Thoracic aorta (tissue), 2 donors: ENCODE measurements at places on chromosomes 16 and 17. TPM values are rescaled to one million over a fixed set of nuclear protein-coding genes. Genes with fewer than 3 reads are reported as not detected.
A peak's percentile ranks its signal among the peaks of the same experiment; 100 is the strongest.

DNA sequence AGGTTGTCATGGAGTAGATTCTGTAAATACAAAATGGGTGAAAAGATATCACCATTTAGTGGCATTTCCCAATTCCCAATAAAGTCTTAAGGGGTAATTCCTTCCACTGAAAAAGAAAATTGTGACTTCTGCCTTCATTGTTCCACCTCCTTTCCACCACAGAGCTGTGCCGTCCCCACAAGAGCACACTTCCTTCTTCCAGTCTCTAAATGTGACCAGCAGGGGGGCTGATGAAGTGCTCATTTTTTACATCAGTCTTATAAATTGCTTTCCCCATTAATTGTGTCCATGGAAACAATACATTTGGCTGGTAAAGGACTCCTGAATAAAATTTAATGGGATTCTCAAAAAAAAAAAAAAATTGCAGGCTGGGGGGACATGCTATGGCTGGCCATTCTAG lies 260.8 kb upstream of the PSMD7 start:
- H3K27me3 ChIP-seq, result no peaks in the 10 kb centered on the region
- H3K27ac ChIP-seq, result no peak overlapping the region
- no peaks in the 10 kb centered on the region for H3K36me3 ChIP-seq
- no peaks in the 10 kb centered on the region for H3K4me1 ChIP-seq
- DNase-seq, result no peak

GRCh38 chr17:64326420-64327054 lies 63.5 kb upstream of the TEX2 start:
- no peak overlapping the region for H3K4me3 ChIP-seq
- H3K27ac ChIP-seq, result no peak overlapping the region
- H3K27me3 ChIP-seq, result no peaks in the 10 kb centered on the region

DNA sequence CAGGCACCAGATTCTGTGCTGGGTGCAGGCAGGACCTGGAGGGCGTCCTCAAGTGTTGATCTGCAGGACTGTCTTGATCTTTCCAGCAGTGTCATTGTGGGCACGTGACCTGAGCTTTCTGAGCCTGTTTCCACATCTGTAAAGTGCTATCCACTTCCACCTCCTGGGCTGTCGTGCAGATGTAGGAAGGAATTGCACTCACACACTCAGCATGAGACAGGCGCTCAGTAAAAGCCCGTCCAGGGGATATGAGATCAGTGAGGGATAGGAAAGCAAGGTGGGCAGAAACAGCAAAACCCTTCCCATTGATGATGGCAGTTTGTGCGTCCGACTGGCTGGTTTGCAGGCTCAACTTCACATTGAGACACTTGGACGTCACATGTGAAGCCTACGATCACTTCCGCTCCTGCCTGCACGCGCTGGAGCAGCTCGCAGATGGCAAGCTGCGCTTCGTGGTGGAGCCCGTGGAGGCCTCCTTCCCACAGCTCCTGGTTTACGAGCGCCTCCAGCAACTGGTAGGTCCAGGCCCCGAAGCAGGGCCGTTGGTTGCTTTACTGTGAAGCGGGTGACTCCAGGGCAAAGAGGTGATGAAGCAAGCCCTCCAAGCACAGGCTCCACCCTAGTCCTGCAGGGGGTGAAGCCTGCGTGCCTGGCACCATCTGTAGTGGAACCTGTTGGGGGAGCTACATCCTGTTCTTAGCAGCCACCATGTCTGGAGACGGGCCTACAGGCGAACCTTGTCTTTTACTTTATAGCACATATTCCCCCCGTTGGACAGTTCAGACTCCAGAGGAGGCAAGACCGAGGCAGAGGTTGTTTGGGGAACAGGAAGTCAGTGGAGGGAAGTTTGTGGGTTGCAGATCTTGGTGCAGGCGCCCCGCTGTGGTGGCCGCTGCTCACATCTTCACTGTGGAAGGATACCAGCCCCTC lies 23.0 kb downstream of the METTL22 start:
- no peaks in the 10 kb centered on the region for H3K4me1 ChIP-seq
- no peak overlapping the region for H3K4me3 ChIP-seq
- H3K27me3 ChIP-seq, result no peaks in the 10 kb centered on the region
- peak overlapping the region; percentile 30 for H3K27ac ChIP-seq
- H3K36me3 ChIP-seq, result peaks cover 62% of the 10 kb centered on the region

DNA sequence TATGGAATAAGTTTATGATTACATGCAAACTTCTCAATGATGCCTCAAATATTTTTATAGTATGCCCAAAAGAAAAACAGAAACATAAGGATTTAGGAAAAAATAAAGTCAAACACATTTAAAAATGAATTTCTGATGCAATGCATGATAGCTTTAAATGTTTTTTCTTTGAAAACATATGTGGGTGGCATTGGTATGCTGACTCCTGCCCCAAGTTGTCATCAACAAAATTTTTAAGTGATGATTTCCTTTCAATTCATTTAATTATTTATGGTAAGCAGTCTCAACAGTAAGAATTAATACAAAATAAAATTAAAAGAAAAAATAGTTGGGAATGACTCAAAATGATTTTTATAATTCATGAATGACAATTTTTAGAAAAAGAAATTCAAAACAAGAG lies 104.9 kb downstream of the CEP112 start:
- H3K27ac ChIP-seq, result no peak overlapping the region
- no peaks in the 10 kb centered on the region for H3K4me1 ChIP-seq
- no peaks in the 10 kb centered on the region for H3K27me3 ChIP-seq
- no peak for DNase-seq
- H3K36me3 ChIP-seq, result no peaks in the 10 kb centered on the region

- H3K4me3 ChIP-seq, result no peak overlapping the region
- no peaks in the 10 kb centered on the region for H3K27me3 ChIP-seq
- H3K36me3 ChIP-seq, result no peaks in the 10 kb centered on the region
- no peaks in the 10 kb centered on the region for H3K4me1 ChIP-seq
- H3K27ac ChIP-seq, result no peak overlapping the region
- DNase-seq, result no peak
Observed at GRCh38 chr17:4436381-4436780, 2.6 kb downstream of the SPNS3 start.

The PIRT gene
- not detected for total RNA-seq

DNA sequence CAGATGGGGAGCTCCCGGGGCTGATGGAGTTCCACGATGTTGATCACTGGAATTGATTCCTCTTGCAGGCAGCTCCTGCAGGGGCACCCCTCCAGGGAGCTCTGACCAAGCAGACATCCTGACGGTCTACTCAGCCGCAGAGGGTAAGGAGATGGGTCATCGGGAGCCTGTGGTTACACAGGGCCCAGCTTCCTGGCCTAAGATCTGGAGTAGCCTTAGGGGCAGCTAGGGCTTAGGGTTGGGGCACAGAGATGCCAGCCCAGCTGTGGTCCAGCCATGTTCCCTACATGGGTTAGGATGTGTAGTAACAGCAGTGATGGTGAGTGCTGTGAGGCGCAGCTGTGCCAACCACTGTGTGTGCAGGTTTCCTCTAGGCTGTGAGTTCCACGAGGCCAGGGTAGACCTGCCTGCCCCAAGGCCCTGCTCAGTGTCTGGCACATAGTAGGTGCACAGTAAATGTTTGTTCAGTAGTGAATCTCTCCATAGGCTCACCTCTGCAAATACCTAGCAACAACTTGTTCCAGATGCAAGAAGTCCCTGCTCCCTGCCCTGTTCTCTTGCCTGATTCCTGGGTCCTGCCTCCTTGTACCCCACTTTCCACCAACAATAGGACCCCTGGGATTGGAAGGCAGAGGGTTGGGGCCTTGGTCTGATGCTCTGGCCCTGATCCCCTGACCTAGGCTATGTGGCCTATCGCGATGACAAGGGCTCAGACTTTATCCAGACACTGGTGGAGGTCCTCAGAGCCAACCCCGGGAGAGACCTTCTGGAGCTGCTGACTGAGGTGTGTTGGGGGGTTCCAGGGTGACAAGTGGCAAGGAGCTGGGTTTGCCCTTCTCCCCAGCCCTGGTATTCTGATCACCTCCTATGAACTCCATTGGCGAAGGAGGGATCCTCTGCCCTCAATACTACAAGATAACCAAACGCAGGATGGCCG lies 13.7 kb downstream of the ZNF213 start:
- no peak overlapping the region for H3K27ac ChIP-seq

DNA sequence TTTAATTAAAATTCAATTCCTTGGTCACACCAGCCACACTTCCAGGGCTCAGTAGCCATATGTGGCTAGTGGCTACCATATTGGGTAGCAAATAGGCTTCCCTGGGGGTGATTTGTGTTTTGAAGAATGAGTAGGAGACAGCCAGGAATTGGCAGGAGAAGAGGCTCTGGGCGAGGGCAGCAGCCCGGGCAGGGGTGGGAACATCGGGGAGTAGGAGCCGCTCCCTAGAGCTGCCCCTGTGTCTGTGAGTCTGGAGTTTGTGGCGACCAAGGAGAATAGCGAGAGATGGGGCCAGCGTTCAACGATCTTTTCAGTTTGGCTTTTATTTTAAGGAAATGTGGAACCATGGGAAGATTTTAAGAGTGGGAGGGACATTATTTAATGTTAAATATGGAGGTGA lies 81.7 kb downstream of the WIPI1 start:
- H3K36me3 ChIP-seq, result no peaks in the 10 kb centered on the region
- H3K4me3 ChIP-seq, result no peak overlapping the region

The IQCK gene
- 17.5 TPM for total RNA-seq

DNA sequence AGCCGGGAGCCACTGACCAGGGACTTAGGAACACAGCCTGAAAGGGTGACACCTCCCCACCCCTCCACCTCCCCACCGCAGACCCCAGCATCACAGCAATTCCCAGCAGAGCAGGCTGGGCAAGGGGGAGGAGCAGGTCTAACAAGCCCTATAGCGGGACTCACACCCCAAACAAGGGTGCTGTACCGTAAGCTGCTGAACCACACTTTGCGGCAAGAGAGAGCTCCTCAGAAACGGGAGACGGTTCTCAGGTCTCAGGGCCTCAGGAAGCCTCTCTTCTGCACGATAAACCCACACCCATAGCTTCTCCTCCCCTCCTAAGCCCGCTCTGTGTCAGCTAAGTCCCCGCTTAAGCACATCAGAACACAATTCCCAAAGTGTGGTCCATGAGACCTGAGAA lies 11.7 kb upstream of the COTL1 start:
- DNase-seq, result no peak
- H3K4me3 ChIP-seq, result no peak overlapping the region
- H3K4me1 ChIP-seq, result peaks cover 14% of the 10 kb centered on the region
- H3K27ac ChIP-seq, result no peak overlapping the region

DNA sequence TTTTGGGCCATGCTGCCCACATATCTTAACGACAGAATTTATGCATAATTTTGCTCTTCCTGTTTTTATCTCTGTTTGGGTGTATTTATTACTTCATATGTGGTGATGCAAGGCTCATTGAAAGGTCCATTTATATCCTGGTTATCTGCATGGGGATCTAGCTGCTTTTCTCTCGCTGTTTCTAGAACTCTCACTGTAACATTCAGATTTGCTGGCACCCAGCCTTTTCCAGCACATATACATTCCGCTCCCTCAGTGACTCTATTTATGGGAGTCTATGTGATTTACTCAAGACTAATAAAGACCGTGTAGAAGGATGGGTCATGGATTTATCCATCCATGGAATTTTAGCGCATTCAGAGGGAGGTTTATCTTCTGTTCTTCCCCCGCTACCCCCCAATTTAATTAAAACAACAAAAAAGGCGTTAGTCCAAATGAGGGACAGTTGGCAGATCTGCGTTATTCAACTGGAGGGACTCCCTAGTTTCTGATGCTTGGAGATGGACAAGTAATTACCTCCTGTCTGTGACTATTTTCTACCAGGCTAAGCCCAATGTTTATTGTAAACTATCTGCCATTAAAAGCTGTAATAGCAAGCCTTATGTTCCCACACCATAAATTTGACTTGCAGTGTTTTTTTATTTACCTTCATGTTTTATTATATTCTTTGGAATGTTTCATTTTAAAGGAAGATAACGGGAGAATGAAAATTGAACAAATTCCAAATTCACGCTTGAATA lies 19.8 kb upstream of the MARCHF10 start:
- no peaks in the 10 kb centered on the region for H3K27me3 ChIP-seq
- peak overlapping the region; percentile 40 for H3K4me3 ChIP-seq
- H3K27ac ChIP-seq, result no peak overlapping the region
- no peaks in the 10 kb centered on the region for H3K36me3 ChIP-seq
- no peak for DNase-seq
- H3K4me1 ChIP-seq, result peaks cover 25% of the 10 kb centered on the region
